ENCODE measurements at places on chromosomes 7 and 10.

DNA sequence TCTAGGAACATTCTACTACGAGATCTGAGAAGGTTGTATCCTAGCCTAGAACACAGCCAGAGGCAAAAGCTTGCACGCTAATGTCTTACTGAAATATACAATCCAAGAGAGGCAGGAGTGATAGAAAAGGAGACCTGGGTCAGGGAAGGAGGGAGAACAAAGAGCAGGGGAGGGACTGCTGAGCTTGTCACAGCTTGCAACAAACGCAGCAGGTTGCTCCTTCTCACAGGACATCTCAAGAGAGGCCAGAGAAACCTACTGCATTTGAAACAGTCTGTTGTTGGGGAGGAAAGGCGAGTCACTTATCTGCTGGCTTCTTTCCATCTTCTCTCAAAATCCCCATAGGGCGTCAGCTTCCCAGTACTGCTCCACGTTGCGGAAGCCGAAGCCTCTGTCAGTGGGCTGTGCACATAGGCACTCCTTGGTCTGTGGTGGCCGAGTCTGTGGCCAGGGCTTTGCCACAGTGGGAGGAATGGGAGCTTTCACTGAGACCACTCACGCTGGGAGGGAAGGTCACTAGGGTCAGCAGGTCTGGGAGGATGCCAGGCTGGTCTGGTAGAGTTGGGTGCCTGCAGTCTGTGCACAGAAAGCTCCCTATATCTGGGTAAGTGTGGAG is 25.8 kb upstream of the GPNMB start:
- DNase-seq: no peak

- no peak for DNase-seq
Measured at GRCh38 chr7:71389976-71390375, 258.0 kb downstream of the GALNT17 start.

DNA sequence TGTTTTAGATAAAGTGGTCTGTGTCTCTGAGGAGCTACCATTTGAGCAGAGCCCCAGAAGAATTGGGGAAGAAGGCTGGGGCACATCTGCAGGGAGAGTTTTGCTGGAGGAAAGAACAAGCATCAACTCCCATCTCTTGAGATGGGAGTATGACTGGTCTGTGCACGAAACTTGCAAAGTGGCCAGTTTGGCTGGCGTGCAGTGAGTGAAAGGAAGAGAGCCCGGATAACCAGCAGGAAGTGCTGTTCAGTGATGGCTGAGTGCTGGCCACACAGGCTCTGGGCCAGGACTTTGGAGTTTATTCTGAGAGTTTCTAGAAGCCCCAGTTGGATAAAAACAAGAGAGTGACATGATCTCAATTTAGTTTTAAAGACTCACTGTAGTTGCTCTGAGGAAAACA is 34.4 kb upstream of the SVIL start:
- no peak for DNase-seq

GRCh38 chr10:110017052-110017451 is 9.3 kb downstream of the ADD3 start:
- DNase-seq: no peak

GRCh38 chr10:6461961-6462360 is 118.1 kb downstream of the PRKCQ start:
- no peak for DNase-seq

- no peak for DNase-seq
Measured at GRCh38 chr10:129236274-129236691, 230.8 kb upstream of the MGMT start.

GRCh38 chr7:142782922-142783900 is 12.4 kb downstream of the PRSS2 start:
- DNase-seq: no peak

DNA sequence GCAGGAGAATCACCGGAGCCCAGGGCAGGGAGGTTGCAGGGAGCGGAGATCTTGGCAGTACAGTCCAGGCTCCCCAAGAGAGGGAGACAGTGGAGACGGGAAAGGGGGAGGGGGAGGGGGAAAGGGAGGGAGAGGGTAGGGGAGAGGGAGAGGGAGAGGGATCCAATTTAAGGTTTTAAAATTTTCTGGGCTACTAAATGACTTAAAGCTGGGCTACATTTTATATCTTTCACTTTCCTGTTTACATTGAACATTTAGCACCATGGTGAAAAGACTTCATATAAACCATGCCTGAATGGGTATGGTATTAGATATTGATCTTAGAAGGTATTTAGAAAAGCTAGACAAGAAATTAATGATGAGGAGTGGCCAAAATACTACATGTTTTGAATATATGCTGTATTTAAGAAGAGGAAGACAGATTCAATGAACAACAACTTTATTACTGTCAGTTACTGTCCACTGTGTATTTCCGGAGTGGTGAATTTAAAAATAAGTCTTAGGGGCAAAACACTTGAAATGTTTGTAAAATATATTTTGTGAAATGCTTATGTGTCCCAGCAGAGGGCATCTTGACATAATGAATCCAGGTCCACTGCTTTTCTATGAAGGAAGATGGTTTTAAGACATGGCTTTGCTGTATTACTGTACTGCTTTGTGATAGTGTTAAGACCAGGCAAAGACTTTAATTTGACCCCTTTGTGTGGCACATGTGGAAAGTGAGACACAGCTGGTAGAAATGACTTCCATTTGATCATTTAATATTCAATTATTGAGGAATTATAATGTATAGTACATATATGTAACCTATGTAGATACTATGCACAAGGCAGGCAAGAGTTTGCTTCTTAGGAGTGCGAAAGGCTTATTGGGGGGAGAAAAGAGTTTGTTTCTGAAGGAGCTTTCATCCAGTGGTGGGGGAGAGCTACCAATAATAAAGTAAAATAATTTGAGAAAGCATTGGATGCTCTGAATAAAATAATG is 52.8 kb downstream of the NRF1 start:
- no peak for DNase-seq

DNA sequence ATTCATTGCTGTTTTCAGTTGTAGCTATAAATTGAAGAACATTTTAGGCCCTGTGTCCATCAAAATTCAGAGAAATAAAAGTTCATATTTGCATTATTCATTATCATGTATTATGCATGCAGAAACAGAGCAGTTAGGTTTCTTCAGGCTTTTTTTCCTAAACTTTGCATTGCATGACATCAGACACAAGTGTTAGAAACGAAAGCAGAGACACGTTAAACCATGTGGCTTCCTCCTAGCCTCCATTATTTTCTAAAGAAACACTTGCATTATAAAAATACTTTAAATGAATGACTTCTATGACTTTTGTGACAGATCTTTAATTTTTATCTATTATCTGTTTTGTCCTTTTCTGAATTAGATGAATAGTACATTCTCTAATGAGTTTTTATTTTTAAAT is 8.8 kb upstream of the EBLN1 start:
- no peak for DNase-seq

DNA sequence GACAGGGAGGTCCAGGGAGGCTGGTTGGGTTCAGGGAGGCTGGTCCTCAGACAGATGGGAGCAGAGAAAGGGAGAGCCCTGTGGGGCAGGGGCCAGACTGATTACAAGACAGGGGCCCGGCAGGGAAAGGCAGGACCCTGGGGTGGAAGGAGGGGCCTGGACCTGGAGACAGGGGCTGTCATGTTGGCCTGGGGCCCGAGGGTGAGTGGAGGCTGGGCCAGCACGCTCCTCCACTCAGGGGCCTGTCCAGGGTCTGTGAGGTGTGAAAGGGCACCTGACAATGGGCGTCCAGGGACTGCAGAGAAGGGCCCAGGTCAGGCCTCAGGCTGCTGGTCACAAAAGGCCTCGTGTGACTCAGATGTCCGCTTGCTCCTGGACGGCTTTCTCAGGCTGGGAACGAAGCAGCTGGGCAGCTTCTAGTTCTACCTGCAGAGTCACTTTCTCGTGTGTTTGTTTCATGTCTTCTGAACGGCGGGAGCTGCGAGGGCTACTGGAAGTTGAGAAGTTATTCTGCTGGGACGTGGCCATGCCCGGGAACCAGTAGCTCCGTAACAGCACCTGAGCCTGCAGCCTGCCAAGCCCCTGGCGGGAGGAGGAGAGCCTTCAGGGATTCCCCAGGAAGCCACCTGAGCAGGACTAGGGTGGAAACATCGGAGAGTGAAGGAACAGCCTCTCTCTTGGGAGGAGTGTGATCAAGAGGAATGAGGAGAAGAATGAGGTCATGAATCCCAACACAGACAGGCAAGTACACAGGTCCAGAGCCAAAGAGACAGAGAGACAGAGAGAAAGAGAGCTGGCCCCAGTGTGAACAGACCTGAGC is 65.8 kb downstream of the KLF6 start:
- no peak for DNase-seq

DNA sequence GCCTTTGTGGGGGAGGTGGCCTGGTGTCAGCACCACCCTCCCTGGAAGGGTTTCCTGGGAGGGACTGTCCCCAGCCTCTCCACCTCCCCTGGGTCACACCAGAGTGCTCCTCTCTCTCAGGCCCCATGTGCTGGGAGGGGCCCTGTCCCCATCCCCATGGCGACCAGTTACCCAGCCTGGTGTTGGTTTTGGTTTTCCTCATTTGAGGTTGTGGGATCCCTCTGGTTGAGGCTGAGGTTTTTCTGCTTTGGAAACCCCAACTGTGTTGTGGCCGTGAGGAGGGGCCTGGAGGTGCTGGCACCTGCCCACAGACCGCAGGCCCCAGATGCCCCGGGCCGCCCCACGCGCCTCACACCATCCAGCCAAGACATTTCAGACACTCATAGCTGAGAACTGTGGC is 106.3 kb downstream of the GRK5 start:
- no peak for DNase-seq

Data from stimulated activated CD4-positive, alpha-beta T cell treated with anti-CD3 and anti-CD28 coated beads, Interleukin-1b, Interleukin-23, amount 100 ng/mL, for 1 hour (primary cell).